ENCODE measurements at places on chromosomes 2 and 18.
A peak's percentile ranks its signal among the peaks of the same experiment; 100 is the strongest.

DNA sequence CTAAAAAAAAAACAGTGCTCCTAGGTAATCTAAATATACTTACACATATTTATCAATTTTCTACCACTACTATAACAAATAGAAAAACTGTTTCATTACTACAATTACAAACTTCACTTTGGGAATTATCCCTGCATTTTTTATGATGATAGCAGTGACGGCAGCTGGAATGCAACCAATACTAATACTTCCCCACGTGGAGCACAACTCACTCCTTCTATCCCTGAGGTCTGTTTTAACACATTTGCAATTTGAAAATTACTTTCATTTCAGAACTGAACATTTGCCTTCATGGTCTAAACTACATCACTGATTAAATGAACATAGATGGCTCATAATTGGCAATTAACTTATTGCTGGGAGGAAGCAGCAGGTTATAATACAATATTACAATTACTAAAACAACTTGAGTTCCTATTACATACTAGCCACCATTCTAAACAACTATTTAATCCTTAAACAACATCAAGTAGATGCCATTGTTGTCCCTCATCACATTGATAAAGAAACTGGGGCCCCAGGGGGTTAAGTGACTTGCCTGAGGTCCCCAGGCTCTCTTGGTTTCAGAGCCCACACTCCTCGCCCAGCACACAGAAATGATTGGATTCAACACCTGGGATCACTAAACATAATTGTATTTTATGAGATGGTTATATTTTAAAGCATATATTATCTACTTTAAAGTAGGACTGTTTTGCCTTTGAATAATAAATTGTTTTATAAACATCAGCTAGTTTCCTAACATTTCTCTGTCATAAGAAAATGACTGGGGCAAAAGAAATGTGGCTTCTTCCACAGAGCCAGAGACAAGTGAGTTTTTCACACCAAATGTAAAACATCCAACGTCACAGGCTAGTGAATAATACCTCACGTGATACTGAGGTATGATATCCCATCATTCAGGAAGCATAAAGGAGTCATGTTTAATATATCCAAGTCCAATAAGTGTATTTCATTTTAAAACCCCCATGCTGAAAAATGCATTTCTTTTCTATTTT, 6.2 kb downstream of the COLEC12 start:
- DNase-seq = no peak

GRCh38 chr2:153004627-153005026, 286.2 kb downstream of the ARL6IP6 start:
- DNase-seq = no peak

DNA sequence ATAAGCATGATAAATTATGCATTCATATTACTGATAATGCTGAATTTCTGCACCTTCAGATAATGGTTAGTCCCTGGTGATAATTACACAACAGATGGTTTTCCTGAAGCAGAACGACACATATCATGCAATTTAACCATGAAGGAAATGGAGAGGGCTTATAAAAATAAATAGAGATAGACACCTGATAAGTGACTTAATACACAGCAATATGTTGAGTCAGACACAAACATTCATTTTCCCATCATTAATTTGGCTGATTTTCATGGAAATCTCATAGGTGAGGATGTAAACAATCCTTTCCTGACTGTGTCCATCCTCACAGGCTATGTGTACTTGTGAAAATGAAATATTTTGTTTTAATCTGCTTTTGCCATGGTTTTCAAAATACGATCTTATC, 36.9 kb upstream of the DSEL start:
- DNase-seq = no peak

DNA sequence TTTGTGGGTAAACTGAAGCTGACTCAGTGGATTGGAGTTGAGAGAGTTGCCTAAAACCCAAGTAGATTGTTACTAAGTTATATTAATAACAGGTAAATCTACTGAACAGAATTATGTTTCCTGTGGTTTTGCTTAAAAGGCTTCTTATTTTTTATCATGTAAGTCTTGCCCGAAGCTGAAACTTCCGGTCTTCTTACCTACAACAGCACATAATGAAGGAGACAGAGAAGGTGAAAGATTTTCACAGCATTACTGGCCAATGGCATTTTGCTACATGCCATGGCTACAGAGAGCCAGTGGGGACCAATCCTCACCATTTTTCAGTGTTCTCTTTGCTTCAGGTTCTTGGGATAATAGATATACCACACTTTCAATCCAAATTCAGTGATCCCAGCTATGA, 220.0 kb downstream of the ERBB4 start:
- DNase-seq = no peak

- DNase-seq = no peak
These were observed 93.7 kb upstream of the WDR75 start for GRCh38 chr2:189347540-189347939.

- no peak for DNase-seq
These were observed 216.0 kb downstream of the NYAP2 start for GRCh38 chr2:225615514-225615913.

- no peak for DNase-seq
These were observed 3.8 kb upstream of the CYRIA start for GRCh38 chr2:16669388-16669787.

- no peak for DNase-seq
These were observed 517.2 kb downstream of the PLCL1 start for GRCh38 chr2:198321522-198322088.

DNA sequence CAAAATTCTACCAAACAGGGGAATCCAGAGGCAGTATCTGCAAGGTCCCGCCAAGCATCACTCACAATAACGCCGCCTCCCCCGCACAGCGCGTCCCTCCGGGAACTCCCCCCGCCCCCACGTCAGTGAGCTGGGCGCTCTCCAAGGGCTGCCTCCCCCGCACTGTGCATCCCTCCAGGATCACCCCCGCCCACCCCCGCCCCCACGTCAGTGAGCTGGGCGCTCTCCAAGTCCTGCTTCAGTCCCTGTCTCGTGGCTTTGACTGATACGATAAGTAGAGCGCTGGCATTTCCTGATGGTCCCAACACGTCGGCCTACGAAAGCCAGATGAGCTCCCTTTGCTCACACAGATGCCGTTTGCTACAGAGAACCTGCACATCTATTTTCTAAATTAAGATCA, 130.7 kb upstream of the TPO start:
- DNase-seq = peak; percentile 23

DNA sequence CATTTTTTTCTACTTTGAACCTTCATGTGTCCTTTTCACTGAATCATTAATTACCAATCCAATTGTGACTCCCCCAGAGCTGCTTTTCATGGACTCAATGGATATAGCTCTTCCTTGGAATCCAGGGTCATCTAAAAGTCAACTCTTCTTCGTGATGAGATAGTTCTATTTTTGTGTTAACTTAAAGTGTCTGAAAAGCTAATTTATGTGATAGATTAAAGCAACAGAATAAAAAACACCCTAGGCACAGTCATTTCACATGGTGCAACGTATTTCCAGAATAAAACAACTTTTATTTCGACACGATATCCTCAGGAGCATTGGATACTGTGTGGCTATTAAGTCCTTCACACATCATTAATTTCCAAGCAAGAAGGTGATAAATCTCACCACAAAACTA, 250.6 kb upstream of the SPHKAP start:
- DNase-seq = no peak

DNA sequence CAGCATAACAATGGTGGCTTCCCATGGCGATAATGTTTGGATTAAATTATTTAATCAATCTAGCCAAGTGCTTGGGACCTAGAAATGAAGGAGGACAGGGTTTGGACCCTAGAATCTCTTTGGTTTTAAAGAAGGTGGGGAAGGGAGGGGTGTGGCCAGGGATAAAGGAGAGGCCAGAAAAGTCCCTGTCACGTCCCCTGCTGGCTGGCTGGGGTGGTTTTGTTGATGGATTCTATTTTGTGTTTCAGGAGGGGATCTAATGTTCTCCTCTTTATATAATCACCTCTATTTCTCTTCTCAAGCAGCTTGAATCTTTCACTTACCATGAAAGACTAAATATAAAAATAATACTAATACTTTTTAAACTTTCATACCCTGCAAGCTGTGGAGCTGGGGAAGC, 52.6 kb upstream of the GALR1 start:
- DNase-seq = no peak
